ENCODE measurements at places on chromosomes 2 and 18.

DNA sequence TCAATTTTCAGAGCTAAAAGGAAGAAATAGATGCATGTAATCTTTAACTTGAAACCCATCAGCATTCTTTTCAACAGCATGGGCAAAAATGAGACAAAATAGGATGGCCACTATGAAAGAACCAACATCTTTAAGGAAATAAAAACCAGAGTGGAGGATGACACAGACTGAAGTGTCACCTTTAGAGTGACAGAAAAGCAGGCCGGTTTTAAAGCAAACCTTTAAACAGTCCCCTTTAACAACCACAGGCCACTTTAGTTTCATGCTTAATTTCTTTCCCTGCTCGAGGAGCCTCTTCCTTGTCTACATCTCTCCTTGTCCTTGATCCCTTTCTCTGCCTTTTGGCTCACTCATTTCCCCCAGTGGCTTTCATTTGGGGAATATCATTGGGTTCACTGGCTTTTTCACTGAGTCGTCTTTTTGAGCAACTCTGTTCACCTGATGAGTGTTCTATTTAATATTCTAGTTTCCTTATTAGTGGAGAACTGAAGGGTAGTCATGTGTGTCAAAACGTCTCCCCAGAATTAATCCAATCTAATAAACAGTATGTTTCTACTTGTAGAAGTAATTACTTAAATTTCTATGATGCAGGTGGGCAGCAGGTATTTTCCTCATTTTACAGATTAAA is 72.5 kb downstream of the DOCK10 start:
- DNase-seq = no peak

- no peak for DNase-seq
Measured at GRCh38 chr18:25399554-25399953, 47.6 kb upstream of the ZNF521 start.

GRCh38 chr2:122843503-122843902 is 1088.1 kb downstream of the TSN start:
- DNase-seq = no peak

DNA sequence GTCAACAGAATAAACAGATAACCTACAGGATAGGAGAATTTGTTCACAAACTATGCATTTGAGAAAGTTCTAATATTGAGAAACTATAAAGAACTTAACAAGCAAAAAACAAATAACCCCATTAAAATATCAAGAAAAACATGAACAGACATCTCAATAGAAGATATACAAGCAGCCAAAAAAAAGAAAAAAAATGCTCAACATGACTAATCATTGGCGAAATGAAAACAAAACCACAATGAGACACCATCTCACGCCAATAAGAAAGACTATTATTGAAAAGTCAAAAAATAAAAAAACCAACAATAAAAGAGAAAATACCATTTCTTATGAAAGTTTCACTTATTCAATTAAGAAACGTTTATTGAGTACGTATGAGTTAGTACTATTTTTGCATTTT is 800.5 kb downstream of the CBLN2 start:
- no peak for DNase-seq

- DNase-seq = no peak
Measured at GRCh38 chr2:77018219-77018618, 504.0 kb downstream of the LRRTM4 start.

DNA sequence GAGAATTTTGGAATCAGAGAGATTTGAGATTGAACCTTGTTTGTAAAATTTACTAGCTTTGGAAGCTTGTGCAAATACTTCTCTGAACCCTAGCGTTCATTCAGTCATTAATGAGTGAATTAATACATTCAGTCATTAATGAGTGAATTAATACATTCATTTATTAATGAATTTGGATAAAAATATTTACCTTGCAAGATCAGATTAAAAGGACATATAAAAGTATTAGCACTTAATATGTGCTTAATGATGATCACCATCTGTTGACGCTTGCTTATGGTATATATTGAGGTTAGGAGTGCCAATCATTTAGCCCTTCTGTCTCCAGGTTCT is 26.9 kb downstream of the EML4 start:
- DNase-seq = no peak

DNA sequence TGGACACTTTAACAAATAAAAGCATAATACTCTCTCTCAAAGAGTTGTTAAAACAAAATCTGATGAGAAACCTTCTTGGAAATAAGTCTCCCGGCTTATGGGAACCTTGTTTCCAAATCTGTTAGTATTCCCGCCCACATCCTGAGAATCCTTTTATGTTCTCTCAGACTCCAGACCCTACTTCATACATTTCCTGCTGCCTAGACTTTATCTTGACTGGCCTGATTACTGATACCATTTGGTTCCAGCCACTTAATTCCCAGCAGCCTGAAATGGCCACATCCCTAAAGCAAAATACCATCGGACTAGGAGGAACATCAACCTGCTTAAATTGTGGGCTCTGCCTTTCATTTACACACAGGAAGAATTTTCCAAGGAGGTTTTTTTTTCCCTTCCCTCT is 79.1 kb upstream of the CYP1B1 start:
- no peak for DNase-seq

- no peak for DNase-seq
Measured at GRCh38 chr2:112141626-112142007, 3.4 kb downstream of the FBLN7 start.

GRCh38 chr2:158214431-158214830 is 112.8 kb downstream of the UPP2 start:
- no peak for DNase-seq

- DNase-seq = no peak
Measured at GRCh38 chr2:109174214-109174613, 45.2 kb downstream of the SH3RF3 start.

- no peak for DNase-seq
Measured at GRCh38 chr18:77054288-77054605, 78.3 kb downstream of the MBP start.

DNA sequence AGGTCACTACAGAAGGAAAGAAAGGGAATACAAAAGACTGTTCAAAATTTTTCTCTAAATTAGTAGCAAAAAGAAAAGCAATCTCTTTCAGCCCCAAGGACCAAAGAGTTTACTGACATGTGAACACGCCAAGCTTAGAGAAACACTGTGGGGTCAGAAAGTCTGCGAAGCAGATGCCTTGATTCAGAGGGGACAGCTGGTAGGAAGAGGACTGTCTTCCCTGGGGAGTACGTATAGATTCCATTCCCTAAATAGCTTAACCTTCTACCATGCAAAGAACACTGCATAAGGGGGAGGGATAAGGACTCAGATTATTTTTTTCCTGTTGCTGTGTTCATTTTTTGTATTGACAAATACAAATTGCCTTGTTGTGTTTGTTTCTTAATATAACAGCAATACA is 96.1 kb downstream of the IRS1 start:
- DNase-seq = no peak

GRCh38 chr2:25269233-25269632 is 72.5 kb downstream of the DNMT3A start:
- DNase-seq = no peak
